ENCODE measurements at places on chromosomes 1 and 21.

DNA sequence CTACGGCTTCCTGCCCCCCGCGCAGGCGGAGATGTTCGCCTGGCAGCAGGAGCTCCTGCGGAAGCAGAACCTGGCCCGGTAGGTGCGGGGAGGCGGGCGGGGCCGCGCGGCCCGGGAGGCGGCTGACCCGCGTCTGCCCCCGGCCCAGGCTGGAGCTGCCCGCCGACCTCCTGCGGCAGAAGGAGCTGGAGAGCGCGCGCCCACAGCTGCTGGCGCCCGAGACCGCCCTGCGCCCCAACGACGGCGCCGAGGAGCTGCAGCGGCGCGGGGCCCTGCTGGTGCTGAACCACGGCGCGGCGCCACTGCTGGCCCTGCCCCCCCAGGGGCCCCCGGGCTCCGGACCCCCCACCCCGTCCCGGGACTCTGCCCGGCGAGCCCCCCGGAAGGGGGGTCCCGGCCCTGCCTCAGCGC, 16.6 kb downstream of the NOC2L start:
- DNase-seq: no peak

- no peak for DNase-seq
Observed at GRCh38 chr1:99758073-99758511, 8.3 kb downstream of the FRRS1 start.

- DNase-seq: peak; percentile 69
Observed at GRCh38 chr1:24502065-24502708, 449 bp upstream of the RCAN3 start.

- DNase-seq: no peak
Observed at GRCh38 chr1:5650283-5651026, 341.8 kb downstream of the NPHP4 start.

GRCh38 chr1:16126160-16126559, 29.7 kb downstream of the EPHA2 start:
- DNase-seq: no peak

DNA sequence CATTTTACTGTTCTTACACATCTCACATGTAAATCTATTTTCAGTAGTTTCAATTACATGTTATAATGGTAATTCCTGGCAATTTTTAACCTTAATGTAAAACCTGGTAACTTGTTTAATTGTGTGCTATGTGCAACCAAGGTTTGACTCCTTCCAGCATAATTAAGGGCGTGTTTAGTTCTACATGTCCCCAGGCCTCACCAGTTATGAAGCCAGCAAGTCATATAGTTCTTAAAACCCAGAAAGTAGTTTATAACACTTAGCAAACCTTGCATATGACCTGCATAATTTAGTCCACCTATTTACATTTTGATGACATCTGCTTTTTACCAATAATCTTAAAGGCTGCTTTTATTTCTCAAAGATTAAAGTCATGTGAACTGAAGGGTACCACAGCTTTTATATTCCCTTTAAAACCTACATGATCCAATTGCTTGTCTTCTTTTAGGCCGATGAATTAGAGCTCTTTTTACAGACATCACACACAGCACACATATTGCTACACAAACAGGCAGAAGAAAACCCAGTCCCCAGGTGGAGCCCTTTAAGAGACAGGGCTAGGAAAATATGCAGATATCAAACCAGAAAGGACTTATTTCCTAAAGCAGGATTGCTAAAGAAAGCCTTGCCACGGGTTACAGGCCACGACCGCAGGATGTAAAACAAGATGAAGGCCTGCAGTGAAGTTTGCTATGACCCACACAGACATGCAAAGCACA, 23.2 kb upstream of the SYCP1 start:
- no peak for DNase-seq

- no peak for DNase-seq
Observed at GRCh38 chr1:170714163-170714562, 50.2 kb downstream of the PRRX1 start.

GRCh38 chr1:51952638-51953037, 37.9 kb downstream of the RAB3B start:
- no peak for DNase-seq

GRCh38 chr1:248910761-248911160, 4.7 kb downstream of the PGBD2 start:
- DNase-seq: no peak

DNA sequence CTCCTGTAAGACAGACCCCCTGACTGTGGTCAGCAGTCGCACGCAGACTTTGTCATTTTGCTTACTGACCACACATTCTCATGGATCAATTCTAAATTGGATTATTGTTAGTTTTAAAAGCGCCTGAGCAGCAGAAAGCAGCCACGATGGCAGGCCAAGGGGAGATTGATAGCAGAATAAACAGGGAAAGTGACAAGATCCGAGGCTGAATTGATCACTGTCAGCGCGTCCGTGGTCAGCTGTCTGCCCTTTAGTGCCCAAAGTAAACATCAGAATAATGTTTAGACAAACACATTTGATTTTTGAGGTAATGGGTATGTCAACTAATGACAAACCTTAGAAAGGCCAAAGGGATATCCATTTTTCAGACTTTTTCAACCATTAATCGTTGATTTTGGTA, 426.8 kb downstream of the SETD4 start:
- DNase-seq: no peak

DNA sequence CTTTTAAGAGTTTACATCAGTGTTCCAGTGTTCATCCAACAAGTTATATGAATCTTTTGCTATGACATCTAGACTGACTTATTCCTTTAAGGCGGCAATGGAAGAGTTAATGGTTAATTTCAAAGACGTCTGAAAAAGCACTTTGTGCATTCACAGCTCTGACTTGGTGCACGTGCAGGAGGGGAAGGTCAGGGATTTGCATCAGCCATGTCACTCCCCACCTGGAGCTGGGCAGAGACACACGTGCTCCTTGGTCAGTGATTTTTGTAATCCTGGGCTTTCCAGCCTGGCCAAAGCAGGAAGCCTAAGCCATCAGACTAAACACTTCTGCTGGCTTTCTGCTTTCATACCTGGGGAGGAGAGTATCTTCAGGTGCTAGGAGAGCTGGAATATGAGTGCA, 96.3 kb downstream of the ST3GAL3 start:
- no peak for DNase-seq

DNA sequence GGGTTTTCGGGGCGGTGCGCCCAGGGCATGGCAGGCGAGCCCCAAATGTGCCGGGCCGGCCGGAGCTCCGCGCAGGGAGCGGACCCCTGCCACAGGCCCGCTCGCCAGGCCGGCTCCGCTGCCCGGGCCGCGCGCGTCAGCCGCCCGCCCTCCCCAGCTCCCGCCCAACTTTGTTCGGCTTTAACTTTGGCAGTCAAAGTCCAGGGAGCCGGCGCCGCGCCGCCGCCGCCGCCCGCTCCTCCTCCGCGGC, 488 bp downstream of the SLC35D1 start:
- DNase-seq: peak; percentile 23

GRCh38 chr21:29775462-29775861, 164.3 kb downstream of the GRIK1 start:
- no peak for DNase-seq

- no peak for DNase-seq
Observed at GRCh38 chr1:100134872-100135271, 1.9 kb downstream of the TRMT13 start.

DNA sequence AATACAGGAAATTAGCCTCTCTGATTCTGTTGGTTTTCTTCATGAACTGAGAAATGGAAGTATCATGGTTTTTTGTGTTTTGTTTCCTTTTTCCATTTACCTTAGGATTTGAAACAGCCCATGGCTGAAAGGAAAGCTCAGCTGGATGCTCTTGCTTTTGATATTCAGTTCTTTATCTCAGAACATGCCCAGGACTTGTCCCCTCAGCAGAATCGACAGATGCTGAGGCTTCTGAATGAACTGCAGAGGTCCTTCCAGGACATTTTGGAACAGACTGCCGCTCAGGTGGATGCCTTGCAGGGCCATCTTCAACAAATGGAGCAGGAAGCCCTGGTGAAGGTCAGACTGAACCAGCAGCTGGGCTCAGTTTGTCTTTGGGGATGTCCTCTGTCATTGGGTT, 142.4 kb downstream of the MACF1 start:
- DNase-seq: no peak

DNA sequence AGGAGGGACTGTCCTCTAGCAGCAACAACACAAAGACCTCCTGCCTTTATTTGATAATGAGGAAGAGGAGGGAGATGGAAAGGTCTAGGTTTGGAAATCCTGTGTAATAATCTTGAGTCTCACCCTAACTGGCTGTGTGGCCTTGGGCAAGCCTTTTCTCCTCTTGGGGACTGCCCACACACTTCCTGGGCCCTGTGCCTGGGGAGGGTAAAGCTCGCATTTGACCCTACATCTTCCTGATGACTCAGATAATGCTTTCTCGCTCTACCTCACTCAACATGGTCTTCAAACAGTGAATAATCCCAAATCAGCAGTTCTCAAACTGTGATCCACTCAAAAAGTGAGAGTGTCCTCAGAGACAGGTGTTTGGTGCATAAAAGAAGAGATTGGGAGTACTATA, 81.2 kb downstream of the VWA5B1 start:
- no peak for DNase-seq

DNA sequence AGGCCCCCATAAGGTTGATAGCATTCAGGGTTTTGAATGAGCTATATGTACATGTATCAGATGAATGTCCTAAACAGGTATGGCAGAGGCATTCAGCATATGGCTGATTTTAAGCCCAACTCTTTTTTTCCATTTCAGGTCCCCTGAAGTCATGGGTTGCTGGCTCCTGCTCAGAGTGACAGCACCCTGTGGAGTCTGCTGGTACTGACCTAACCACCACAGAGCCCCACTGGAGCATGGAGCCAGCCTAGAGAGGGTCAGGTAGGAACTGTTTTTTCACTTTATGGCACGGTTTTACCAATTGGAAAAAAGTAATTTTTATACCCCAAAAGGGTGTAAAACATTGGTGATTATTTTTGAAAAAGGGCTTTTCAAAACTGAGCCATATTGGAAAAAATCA, 82.5 kb upstream of the MPC2 start:
- no peak for DNase-seq

DNA sequence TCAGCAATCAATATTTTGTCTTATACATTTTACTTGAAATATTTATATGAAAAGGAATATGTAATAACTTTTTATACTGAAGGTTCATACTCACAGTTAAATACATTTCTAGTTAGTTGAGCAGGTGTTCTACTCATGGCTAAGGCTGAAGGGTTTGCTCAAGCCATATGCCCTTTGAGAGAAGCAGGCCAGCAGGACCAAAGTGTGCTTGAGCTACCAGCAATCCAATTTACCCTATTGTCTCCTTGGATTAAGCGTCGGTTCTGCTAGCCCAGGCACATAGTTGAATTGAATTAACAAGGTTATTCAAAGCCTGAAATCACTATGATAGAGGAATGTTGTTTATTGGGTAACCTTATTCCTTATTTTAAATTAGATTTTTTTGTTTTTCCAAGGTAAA, 151.5 kb upstream of the BACE2 start:
- DNase-seq: no peak

DNA sequence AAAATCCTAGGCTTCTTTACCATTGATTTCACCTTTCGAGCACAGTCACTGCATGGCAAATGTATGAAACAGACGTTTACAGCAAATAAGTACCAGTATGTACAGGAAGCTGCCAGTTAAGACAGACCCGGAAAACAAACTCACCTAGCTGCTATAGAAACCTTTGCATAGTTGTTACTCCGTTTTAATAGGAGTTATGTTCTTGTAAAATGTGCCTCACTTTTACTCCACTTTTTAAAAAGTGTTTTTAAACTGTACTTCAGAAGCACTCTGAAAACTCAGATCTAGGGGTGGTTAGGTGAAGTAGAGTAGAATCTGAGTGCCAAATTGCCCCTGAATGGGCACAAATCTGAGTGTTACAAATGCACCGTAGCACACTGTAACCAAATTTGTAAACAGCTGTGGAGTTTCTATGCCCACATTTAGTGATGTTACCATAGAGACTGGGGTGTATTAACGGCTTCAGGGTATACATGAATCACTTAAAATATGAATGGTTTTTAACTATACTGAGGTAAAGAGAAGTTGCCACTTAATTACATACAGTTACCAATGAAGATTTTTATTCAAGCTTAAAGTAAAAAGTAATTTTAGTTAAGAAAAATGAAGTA, 30.7 kb downstream of the CNIH4 start:
- DNase-seq: no peak

DNA sequence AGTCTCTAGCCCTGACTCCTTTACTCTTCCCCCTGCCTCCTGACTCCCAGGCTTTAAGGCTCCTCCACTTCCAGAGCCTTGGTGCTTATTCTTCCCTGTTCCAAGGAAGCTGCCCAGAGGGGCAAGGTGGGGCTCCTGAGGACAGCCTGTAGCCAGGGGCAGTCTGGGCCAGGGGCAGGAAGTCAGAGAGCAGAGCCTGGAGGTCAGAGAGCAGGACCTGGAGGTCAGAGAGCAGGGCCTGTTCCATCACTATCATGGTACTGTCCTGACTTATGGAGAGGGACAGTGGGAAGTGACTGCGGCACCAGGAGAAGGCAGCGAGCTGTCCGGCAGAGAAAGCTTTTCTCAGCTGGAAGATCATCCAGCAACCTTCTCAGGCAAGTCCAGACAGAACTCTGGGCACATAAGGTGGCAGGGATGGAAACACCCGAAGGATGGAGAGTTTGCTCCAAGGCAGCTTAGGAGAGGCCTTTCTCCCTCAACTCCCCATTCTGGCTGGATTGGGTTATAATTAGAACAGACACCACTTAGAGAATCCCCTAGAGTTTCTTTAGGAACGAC, 25.0 kb downstream of the PLXNA2 start:
- DNase-seq: no peak

DNA sequence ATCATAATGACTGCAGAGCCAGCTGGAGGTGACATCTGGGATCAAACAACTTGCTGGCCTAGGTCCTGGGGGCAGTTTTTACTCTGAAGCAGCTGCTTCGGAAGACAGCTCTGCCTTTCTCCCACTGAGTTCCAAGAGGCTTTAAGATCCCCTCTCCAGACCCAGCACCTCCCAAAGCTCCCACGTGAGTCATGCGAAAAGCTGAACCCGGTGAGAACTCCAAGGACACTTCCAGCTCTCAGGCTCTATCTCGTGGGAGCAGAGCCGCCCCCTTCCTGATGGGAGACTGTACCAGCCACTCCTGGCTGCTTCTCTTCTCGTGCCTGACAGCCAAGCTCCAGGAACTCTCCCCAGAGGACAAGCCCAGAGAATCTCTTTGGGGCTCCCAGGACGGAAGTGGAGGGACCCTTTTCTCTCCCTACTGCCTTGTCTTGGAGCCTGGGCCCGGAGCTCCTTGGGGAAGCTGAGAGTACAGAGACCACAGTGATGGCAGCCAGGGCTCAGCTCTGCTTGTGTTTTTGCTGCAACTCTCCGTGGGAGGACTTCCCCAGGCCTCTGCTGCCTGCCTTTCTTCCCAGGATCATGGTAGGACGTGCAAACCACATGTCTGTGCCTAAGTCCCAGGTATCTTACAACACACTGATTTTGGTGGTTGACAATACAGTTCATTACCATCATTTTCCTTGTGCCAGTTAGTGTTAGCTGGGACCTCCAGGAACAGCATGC, 40.6 kb downstream of the STUM start:
- DNase-seq: no peak

GRCh38 chr1:58782178-58783089, 1.4 kb downstream of the JUN start:
- DNase-seq: peak; percentile 56

All from stimulated activated CD4-positive, alpha-beta T cell treated with anti-CD3 and anti-CD28 coated beads, Interleukin-4, amount 100 ng/mL, for 4 hours (primary cell).